ENCODE measurements at places on chromosomes 13 and 19. TPM values are rescaled to one million over a fixed set of nuclear protein-coding genes. Genes with fewer than 3 reads are reported as not detected.
A peak's percentile ranks its signal among the peaks of the same experiment; 100 is the strongest.

DNA sequence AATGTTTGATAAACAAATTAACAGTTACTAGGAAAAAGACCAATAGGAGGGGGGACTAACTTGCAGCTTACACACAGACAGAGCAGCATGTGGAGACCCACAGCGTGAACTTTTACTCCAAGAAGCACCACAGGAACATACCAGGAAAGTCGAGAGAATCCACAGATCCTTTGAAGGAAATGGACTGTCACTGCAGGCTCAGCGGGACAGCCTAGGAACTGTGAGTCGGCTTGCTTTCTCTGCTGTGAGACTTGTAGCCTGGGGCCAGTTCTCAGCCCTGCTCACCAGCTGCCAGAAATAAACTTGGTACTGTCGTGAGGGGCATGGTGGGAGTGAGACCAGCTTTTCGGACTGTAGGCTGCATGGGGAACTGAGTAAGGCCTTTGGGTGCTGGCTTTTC is 1211.5 kb downstream of the PCDH17 start:
- no peak for DNase-seq

DNA sequence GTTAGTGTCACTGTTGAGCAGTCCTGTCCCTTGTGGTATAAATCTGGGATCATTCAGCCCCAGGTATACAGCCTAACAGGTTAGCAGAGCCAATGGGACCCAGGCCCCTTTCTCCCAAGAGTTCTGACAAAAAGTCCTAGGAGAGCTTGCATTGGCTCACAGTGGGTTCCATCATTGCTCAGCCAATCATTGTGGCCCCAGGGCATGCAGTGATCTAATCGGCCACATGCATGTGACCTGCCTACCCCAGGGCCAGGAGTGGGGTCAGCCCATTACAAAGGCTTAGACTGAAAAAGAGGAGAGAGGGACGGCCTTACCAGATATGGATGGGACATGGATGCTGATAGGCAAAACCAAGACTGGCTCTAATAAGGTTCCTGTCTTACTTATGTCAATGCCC is 41.1 kb downstream of the SPTBN4 start:
- no peak for DNase-seq

The SULT2A1 gene
- not detected for total RNA-seq

GRCh38 chr19:8253678-8254077 is 44.5 kb downstream of the CERS4 start:
- DNase-seq = no peak

DNA sequence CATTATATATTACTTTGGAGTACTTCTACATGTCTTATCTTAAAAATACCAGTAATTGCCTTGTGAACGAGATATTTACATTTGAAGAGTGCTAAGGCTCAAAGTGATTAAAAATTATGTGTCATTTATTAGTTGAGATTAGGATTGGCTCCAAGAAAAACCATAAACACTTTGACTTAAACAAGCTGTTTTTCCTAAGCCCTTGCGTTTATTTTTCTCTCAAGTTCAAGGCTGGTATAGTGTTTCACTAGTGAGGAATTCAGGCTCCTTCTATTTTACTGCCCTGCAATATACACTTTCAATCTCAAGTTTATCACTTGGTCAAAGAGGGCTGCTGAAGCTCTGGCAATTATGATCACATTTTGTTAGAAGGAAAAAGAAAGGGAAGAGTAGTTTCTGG is 49.9 kb downstream of the UFM1 start:
- DNase-seq = no peak

- DNase-seq = no peak
Measured at GRCh38 chr13:31011901-31012654, 79.6 kb downstream of the TEX26 start.

- no peak for DNase-seq
Measured at GRCh38 chr13:113488283-113488682, 2.2 kb downstream of the DCUN1D2 start.

- no peak for DNase-seq
Measured at GRCh38 chr13:59166174-59166573, 997.6 kb downstream of the DIAPH3 start.

DNA sequence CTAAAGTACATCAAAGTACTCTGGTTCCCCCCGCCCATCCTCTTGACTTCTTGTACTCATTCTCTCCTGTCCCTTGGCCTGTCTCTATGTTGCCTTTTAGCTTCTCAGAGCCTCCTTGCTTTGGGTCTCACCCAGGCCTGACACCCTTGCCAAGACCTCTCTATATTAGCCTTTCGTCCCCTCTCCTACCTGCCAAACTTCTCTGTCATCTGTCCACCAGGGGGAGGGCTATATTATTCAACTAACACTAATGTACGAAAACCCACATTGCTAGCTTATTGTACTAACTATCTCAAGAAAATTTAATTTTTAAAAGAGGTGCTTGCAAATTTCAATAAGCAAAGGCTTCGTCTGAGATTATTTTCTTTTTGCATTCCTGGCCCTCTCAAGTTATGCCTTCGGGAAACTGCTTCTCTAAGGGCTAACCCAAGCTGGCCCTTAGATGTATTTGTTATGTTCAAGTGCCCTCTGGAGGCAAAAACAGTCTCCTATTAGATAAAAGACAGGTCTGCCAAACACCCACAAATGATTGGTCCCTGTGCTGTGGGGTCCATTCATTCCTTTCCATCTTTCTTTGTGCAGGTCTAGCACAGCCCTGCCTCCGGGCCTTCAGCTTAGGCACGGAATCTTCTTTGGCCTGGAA is 6.3 kb upstream of the MRPS31 start:
- peak; percentile 59 for DNase-seq
